ENCODE measurements at places on chromosomes 7 and 10.
A peak's percentile ranks its signal among the peaks of the same experiment; 100 is the strongest.

- DNase-seq: no peak
Observed at GRCh38 chr10:74305730-74306129, 154.7 kb downstream of the ADK start.

DNA sequence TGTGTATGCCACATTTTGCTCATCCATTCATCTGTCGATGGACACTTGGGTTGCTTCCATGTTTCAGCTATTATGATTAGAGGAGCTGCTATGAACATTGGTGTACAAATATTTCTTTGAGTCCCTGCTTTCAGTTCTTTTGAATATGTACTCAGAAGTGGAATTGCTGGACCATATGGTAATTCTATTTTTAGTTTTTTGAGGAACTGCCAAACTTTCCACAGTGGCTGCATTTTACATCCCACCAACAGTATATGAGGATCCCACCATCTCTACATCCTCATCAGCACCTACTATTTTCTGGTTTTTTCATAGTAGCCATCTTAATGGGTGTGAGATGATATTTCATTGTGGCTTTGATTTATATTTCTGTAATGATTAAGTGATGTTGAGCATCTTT is 44.7 kb upstream of the ZMIZ2 start:
- no peak for DNase-seq

DNA sequence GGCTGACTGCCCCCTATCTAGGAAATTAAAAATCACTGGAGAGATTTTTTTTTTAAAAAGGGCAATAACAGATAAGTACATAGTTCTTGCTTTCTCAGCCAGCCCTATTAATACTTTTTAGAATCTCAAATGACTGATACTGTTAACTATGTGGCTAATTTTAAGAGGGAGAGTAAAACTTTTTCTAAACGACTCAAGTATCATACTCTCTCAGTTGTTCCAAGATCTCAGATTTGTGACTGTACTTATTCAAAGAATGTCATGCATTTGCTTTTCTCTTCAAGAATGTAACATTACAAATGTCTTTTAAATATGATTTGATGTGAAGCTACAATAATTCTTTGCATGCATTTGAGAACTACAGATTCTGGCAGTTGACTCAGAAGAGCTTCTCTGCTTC is 55.4 kb upstream of the RAB11FIP2 start:
- no peak for DNase-seq

DNA sequence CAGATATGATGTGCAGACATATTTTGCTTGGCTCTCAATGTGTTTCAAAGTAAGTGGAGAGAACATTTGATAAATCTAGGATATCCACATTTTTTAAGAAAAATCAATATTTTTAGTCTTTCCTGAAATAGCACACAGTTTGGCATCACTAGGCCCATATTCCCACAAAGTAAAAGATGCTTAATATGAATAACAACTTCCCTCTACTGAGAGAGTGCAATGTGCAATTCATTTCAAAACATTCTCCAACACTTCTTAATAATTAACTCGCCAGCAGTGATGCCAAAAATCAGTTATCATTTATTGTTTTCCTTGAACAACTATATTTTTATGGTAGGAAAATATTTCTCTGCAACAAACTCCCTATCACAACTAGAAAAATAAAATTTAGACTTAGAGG is 800.2 kb upstream of the MBL2 start:
- no peak for DNase-seq

- no peak for DNase-seq
Observed at GRCh38 chr7:81783818-81784217, 14.0 kb upstream of the HGF start.

- DNase-seq: peak; percentile 37
Observed at GRCh38 chr7:27921081-27921836, 181.3 kb downstream of the TAX1BP1 start.

GRCh38 chr10:70799124-70799523 is 13.9 kb upstream of the TBATA start:
- no peak for DNase-seq

DNA sequence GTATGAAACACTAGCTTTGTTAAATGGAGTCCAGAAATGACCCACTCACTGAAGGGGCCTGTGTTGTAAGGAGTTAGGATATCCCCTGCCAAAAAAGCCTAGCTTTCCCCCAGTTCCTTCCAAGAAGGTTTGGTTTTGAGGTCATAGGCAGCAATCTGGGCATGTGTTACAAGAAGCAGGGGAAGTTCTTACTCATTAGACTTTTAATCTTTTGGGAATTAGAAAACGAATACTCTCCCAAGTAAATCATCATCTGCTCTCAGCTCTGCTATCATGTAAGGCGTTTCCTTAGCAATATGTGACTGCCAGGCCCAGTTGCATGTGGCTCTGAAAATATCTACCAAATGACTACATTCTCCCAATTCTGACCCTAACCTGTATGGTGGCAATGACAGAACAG is 3.7 kb downstream of the NOD1 start:
- DNase-seq: no peak

GRCh38 chr10:71780719-71781118 is 7.4 kb upstream of the VSIR start:
- no peak for DNase-seq

DNA sequence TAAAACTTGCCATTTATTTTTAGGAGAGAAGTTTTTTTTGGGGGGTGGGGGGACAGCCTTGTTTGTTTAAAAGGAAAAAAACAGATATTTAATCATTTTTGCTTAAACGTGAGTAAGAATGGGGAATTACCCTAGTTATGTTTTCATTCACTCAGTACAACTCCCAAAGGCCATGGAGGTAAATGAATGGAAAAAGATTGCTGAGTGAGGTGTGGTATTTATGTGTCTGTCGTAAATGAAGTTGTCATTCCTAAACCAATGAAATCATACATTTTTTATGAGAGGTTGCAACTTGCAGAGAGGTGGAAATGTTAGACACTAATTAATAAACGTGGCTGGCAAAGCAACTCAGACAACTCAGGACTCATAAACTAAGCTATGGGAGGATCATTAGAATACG is 218.1 kb downstream of the CELF2 start:
- no peak for DNase-seq

- no peak for DNase-seq
Observed at GRCh38 chr10:116014871-116015582, 258.0 kb downstream of the GFRA1 start.

GRCh38 chr10:59885430-59886134 is 20.8 kb downstream of the CCDC6 start:
- DNase-seq: no peak

GRCh38 chr7:102232611-102233286 is 53.9 kb upstream of the SH2B2 start:
- peak; percentile 27 for DNase-seq

- no peak for DNase-seq
Observed at GRCh38 chr10:113213035-113213434, 263.0 kb downstream of the TCF7L2 start.

- no peak for DNase-seq
Observed at GRCh38 chr10:60182691-60183090, 207.0 kb downstream of the ANK3 start.

GRCh38 chr10:116611153-116611545 is 9.6 kb upstream of the PNLIPRP2 start:
- no peak for DNase-seq

- no peak for DNase-seq
Observed at GRCh38 chr10:112875476-112876267, 74.4 kb upstream of the TCF7L2 start.

DNA sequence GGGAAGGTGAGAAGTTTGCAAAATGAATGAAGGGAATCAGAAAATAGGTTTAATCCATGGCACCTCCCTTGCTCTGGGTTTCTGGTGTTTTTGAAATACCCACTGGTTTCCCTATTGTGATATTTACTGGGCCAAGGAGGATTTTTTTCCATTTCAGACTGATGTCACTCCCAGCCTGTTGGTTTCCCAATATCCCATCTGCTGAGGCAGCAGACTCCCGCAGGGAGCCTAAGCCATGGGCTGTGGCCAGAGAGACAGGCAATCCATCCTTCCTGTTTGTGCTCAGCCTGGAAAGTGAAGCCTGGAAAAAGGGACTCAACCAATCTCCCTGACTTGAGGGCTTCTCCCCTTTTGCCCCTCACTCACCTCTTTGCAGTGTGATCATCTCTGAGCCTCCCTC is 22.8 kb downstream of the FAM107B start:
- DNase-seq: no peak

- no peak for DNase-seq
Observed at GRCh38 chr10:108439397-108439796, 1274.9 kb upstream of the SORCS1 start.

- no peak for DNase-seq
Observed at GRCh38 chr7:19982841-19983835, 209.7 kb upstream of the TMEM196 start.

DNA sequence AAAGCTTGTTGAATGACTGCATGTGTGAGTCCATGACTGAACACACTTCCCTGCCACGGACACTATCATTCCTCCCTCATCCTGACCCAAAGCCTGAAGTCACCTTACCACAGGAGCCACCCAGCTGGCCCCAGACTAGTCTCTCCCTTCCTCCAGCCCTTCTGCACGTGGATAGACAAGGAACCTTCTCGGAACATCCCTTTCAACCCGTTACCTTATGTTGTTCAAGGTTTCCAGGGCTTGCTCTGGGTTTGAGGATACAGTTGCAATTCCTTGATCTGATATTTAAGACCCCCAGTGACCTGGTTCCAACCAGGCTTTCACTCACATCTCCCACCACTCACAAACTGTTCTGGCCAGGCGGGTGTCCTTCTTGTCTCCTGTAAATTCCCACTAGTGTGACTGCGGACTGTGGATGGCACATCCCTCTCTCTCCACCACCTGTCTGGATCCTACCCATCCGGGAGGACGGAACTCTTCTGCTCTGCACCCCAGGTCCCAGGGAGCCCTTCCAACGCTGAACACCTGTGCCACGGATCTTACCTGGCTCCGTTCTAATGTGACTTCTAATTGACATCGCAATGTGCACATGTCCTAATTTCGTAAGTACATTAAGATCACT is 62.5 kb downstream of the HIPK2 start:
- DNase-seq: no peak

- no peak for DNase-seq
Observed at GRCh38 chr10:50604809-50605208, 18.9 kb downstream of the SGMS1 start.

- DNase-seq: no peak
Observed at GRCh38 chr7:49483142-49483541, 290.3 kb upstream of the VWC2 start.

DNA sequence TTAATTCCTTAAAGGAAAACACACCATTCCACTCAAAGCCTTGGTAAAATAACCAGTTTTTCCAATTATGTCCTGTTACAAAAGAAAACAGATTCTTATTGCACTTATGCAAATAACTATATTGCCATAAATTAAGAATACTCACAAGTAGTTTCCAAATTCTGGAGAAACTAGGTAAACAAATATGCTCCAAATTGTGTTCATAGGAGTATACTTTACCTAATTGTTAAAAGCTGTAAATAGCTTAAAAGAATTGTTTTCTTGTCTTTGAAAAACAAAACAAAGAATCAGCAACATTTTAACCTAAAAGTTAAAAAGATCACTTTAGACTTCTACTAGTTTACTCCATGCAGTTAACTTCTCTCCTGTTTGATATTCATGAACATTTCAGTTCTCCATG is 38.9 kb upstream of the LRGUK start:
- no peak for DNase-seq

GRCh38 chr10:127940866-127941640 is 34.1 kb downstream of the PTPRE start:
- DNase-seq: no peak

GRCh38 chr7:150449206-150449952 is 1.1 kb upstream of the GIMAP8 start:
- DNase-seq: no peak

DNA sequence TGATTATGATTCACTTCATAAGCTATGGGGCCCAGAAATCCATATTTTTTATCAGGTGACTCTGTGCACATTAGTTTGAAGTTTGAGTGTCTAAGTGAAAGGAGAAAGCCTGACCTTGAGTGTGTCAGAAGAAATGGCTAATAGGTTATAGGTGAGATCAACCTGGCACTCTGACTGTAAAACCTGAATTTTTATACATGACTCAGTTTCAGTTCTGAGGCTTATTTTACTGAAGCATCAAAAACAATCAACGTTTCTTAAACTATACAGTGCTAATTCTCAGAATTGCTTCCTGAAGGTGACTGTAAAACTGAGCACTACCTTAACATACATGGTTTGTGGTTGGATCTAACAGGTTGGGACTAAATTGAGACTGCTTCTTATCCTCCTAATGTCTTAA is 159.4 kb upstream of the AHR start:
- no peak for DNase-seq

DNA sequence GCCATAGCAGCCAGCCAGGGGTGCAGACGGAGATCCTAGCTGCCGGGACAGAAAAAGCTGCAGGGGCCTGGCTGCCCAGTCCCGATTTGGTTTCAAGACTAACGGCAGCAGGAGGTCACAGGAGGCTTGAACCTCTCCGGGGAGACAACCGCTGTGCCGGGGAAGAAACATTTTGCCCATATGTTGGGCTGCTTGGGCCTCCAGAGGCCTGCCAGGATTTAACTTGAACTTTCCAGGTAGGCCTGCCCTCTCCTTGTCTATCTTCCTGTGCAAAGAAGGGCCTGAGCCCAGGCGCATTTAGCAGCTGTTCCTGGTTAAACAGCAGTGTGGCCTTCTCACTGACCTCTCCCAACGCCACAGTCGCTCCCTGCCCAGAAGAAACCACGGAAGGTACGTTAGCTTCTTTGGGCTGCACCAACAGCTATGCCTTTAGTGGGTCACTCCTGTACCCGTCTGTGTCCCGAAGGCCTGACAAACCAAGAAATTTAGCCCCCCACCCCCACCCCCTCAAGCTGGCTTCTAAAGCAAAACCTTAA is 17.1 kb upstream of the PTF1A start:
- DNase-seq: no peak

DNA sequence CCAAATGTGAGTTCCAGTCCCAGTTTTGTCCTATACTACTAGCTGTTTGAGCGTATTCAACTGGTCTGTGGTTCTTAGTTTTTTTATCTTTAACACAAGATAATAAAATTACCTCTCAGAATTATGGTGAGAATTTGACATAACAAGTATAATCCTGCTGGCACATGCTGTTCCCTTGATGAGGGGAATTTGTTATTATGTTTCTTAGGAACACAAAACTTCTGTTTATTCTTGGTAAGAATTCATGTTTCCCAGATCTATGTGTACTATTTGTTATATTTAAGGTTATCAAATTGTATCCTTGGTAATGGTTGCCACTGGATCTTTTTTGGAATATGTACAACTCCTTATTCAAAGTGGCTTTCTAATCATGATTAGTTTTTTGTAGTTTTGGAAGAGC is 335.6 kb downstream of the ADK start:
- DNase-seq: no peak

DNA sequence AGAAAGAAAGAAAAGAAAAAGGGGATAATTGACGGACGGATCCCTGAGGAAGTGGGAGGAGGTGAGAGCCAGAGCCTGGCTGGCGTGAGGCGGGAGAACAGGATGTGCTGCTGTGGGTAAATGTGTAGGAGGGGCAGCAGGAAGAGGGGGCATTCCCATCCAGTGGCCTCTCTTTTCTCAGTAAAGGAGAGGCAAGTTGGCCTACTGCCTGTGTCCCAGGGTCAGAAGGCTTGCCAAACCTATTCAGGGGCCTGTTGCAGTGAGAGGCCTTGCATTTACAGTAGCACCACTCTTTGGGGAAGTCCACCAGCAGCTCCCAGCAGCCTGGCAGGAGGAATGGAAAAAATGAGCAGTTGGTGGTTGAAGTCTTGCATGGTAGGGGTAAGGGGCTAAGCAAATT is 26.6 kb upstream of the ASCC1 start:
- no peak for DNase-seq

Data from naive thymus-derived CD8-positive, alpha-beta T cell (primary cell).